Breast epithelium (tissue), 4 donors: ENCODE measurements at places on chromosomes 5 and 9.

- no peak for DNase-seq
Observed at GRCh38 chr5:137504916-137505315, 5.8 kb upstream of the SPOCK1 start.

DNA sequence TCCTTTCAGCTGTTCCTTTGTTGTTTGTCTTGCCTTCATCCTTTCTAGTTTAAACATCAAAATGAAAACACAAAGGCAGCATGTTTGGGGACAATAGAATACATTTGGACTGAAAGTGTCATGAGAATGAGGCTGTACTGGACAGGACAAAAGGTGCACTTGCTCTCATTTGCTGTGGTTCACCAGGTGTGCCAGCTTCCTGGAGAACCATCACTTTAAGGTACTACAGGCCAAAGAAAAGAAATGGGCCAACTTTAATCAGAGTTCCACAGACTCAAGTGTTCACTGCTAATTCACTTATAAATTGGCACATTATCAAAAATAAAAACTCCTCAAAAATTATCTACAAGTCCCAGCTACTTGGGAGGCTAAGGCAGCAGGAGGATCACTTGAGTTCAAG, 53.8 kb downstream of the ABHD17B start:
- no peak for DNase-seq

- no peak for DNase-seq
Observed at GRCh38 chr5:147578228-147579024, 68.6 kb upstream of the DPYSL3 start.

DNA sequence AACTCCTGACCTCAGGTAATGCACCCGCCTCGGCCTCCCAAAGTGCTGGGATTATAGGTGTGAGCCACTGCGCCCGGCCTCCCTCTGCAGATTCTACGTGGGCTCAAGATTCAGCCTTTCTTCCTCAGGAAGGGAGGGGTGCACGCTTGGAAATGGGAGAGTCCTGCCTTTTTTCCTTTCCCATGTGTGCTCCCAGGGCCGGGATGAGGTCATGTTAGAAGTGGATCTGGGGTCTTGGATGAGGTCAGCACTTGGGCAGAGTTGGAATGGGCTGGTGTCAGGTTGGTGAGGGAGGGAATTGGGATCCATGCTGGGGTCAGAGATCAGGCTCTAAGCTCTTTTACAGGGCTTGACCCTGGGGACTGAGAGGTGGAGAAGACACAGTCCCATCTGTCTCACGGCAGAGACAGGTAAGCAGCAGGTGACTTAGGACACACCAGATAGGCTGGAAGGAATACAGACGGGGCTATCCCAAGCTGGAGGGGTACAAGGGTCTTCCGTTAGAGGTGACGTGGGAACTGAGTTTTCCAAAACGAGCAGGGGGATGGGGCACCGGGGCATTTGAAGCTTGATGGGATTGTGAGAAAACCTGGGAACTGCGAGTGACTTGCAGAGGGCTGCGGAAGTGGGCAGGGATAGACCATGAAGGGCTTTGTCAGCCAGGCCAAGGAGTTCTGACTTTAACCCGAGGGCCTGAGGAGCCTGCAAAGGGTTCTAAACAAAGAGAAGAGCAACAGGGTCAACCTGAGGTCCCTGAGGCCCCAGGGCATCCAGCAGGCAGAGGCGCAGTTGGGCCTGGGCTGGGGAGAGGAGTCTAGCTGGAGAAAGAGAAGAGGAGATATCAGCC, 1.8 kb upstream of the AQP7 start:
- no peak for DNase-seq

DNA sequence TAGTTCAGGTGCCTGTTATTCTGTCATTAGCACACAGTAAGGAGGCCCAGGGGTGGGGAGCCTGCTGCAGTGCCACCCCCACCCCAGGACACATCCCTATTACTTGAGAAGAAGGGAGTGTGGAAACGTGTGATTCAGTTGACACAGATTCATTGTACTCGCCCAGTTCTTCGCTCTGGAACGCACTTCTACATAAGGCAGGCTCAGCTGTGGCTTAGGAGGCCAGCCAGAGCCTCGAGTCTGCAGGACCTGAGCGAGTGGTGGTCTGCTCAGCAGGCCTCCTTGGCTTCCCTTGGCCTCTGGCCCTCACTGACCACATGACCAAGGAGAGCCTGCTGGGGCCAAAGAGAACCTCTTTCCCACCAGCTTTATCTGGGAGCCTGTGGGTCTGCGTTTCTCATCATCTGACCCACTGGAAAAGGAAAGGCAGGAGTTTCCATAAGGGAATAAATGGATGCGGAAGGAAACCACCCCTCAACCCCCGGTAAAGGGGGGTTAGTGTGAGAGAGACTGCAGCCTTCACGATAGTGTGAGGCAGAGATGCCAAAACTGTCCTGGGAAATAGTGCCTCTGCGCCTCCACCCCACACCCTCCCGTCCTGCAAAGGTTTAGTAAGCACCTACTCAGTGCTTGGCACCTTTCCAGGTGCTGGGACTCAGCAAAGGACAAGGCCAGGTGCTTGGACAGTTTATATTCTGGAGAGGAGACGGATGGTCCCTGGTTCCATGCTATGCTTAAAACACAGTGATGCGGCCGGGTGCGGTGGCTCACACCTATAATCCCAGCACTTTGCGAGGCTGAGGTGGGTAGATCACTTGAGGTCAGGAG, 73.7 kb downstream of the PPARGC1B start:
- no peak for DNase-seq

GRCh38 chr9:131140550-131140949, 15.2 kb downstream of the NUP214 start:
- DNase-seq, result no peak
